ACHN (cell line): ENCODE measurements at places on chromosomes 4 and X.
A peak's percentile ranks its signal among the peaks of the same experiment; 100 is the strongest.

DNA sequence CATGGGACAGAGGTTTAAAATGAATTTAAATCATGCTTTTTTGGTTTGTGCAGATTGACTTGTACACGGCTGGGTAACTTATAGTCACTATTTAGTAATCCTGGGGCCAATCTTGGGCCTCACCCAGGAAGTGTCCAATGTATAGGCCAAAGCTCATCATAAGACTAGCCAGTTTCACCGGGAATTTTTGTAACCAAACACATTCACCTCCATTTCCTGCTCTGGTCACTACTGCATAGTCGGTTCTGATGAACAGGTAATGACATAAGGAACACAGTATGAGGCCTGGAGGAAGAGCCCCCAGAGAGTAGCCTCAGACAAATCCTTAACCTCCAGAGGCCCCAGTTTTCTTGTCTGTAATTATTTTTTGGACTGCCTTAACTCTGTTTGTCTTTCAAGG is 81.9 kb downstream of the HPRT1 start:
- no peak for DNase-seq

DNA sequence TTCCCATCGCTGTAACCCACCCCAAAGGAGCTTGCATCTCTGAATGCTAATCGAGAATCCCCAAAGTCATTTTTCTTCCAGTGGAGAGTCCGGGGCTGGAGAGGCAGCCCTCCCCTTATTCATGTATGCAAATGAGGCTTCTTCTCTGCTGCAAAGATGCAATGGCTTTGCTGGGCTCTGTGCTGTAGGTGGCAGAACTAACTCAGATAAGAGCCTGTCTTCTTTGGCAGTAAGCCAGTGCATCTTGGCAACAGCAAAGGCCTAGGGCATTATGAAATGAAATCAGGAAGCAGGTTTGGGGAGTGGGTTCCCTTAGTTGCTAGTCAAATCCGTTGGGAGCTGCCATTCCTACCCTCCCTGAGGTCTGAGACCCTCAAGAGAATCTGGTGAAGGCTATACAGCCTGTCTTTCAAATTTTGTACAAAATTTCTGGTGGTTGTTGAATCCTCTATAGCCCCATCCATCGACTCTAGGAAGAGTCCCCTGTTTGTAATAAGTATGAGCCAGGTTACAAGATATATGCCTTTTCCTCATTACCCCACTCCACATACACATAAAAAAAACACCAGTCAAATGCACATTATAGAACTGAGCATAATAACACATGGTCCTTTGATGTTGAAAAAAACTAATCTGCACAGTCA is 290.6 kb upstream of the TAPT1 start:
- no peak for DNase-seq

- DNase-seq = peak; percentile 40
Measured at GRCh38 chrX:149830192-149830873, 48.6 kb downstream of the MAGEA9 start.

GRCh38 chr4:184688447-184688846 is 38.9 kb downstream of the PRIMPOL start:
- DNase-seq = peak; percentile 83

DNA sequence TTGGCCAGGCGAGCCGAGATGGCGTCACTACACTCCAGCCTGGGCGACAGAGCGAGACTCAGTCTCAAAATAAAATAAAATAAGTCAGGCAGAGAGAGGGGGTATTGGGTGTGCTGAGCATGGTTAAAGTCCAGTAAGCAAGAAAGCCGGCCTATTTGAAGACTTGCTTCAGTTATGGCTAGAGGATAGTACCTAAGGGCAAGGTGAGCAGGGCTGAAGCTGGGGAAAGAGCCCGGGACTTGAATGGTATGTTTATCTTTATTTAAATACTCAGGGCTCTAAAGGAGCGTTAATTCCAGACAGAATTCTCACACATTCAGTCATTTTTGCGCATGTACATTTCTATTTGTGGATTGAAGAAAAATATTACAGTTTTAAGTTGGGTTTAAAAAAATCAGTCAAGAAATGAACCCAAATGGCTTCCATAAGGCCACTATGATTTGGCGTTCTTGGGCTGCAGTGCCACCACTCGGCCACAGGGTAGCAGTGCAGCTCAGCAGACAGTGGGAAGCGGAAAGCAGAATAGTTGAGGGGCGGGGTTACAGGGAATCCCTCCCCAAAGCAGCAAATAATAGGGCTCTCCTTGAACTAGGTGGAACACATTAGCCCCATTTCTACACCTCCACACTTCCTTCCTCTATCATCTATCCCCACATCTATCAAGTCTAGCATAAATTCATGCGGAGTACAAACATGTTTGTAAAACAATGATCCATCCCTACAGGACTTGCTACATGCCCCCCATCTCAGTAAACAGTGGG is 37.2 kb upstream of the SH3D19 start:
- DNase-seq = peak; percentile 85

DNA sequence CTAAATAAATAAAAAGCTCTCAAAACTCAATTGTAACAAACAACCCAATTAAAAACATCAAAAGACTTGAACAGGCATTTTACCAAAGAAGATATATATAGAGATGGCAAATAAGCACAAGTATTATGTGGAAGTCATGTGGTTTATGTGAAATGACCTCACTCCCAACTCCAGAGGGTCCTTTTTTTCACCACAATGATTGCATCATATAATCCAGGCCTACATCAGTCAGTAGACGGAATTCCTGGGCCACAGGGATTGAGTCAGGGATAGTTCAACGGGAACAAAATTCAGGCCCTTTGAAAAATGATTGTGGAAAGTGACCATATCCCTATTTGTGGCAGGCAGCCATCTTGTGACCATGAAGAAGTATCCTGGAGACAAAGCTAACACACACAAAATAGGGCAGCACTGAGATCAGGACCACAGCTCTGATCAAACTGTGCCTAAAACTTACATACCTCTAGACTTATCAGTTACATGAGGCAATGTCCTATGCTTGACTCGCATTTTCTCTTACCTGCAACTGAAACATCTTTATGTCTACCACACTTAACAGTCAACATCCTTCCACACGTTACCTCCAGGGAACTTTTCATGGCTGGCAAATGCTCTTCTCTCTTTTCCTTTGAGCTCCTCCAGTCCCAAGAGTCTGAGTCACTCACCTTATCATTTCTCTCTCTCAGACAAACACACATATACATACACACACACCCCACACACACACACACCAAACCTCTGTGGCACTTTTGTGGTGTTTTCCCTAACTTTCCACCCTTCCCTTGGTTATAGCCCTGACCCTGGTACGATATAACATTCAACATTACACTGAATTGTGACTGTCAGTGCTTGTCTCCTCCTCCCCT is 113.5 kb downstream of the PHF8 start:
- no peak for DNase-seq

- no peak for DNase-seq
Measured at GRCh38 chrX:57172544-57172943, 35.3 kb upstream of the SPIN2A start.

- no peak for DNase-seq
Measured at GRCh38 chr4:177427192-177427591, 15.0 kb downstream of the AGA start.

DNA sequence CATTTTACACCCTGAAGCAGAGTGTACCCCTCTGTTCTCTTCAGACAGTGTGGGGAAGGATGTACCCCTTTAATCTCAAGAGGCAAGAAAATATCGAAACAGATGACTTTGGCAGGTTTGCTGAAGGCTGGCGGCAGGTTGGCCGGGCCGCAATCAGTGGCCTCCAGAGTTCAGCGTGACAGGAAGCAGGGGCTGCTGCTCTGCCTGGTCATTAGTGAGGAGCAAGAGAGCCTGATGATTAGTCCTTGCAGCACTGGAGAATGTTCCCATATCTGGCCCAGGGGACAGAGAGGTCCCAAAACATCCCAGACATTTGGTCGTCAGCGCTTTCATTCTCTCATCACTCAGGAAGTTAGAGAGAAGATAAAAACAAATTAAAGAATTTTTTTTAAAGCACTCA is 352.8 kb downstream of the SPRY1 start:
- no peak for DNase-seq

GRCh38 chr4:85457752-85458467 is 17.0 kb upstream of the ARHGAP24 start:
- DNase-seq = no peak

DNA sequence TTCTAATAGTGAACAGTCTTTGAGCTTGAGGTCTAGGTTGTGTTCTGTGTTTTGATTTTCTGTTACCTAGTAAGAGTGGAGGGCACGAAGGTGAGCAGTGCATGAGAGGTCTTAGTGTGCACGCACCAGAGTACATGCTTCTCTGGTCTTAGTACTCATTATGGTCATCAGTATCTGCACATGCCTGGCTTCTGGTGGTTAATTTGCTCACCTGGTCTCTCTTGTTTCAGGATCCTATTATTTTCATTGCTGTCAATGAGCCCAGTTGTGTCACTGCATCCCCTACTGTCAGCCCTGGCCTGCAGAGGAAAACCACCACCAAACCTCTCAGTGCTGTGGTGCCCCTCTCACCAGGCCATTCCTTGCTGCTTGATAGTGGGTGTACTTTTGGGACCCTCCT is 54.8 kb downstream of the NSUN7 start:
- DNase-seq = no peak

DNA sequence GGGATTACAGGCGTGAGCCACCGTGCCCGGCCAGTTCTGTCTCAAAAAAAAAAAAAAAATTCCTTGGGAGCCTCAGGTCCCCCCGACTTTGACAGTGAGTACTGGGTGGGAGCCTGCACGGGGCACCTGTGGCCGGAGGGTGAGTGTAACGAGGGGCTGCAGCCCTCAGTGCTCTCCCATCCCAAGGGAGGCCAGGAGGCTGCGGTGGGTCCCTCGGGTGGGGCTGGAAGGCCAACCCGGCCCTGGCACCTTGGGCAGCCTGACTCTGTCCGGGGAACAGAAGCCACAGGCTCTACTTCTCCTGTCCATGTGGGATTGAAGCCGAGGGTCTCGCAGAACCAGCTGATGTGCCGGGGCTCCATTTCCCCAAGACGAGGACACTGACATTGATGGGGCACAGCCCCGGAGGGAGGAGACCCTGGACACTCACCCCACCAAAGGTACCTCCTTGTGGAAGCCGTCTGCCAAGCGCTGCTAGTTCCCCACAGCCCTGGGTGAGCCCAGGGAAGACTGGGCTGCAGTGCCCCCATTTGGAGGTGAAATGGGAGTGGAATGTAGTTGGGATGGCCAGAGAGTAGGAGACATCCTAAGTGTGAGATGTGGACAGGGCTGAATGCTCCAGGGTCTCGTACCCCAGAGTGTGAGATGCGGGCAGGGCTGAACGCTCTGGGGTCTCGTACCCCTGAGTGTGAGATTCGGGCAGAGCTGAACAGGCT is 2.3 kb upstream of the SLC26A1 start:
- no peak for DNase-seq

- no peak for DNase-seq
Measured at GRCh38 chr4:47747846-47748494, 89.9 kb downstream of the CORIN start.

DNA sequence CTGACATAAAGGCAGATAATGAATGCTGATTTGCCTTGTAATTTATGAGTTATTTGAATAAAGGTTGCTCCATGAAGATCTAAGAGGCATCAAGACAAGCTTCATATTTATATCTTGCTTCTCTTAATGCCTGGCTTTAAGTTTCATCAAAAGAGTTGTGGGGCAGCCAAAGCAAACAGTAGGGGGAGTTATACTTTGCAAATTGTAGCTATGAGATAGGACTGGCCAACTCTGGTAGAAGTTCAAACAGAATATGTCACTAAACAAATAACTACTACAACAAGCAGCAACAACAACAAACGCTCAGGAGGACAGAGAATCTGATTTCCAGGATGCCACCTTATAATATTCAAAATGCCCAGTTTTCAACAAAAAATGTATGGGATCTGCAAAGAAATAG is 69.1 kb upstream of the PLAC1 start:
- no peak for DNase-seq

- no peak for DNase-seq
Measured at GRCh38 chrX:22430701-22431100, 158.0 kb downstream of the CBLL2 start.

DNA sequence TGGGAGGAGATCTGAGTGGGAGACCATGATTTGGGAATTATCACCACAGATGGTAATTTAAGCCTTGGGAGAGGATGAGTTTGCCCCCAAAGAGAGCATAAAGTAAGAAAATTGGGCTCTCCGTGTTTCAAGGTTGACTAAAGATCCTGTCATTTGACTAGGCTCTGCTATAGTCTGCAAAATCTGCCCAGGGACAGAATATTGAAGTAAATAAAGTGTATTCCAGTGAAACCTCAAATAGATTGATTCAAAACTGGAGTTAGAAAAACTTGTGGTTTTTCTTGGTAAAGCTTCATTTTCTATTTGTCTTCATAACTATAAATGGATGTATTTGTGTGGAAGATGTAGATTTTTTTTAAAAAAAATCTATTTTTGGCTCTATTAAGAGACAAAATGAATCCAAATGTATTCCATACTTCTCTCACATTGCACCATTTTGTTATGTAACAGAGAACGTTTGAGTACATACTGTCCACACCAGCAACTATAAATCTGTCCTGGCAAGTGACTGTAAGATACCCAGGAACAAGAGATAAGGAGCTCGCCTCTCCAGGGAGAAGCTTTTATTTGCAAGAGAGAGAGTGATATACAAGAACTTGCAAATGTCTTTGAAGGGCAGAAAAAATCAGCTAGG is 170.2 kb downstream of the CBR4 start:
- no peak for DNase-seq

DNA sequence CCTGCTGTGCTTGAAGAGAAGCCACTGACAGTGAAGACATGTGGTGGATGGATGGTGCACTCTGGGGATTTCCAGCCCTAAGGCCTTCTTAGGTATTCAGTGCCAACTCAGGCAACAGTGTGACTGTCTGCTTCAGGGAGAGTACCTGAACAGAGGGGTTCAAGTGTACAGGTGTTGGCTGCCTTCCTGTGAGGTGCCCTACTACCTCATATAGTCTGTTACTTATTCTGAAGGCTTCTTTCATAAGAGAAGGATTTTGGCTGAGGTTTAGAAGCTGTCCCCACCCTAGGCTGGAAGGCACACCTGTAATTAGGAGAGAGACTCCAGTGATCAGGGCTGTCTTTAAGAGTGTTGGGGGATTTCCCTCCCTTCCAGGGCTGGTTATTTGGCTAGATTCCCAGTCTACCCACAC is 1.8 kb downstream of the FTHL17 start:
- DNase-seq = no peak

- no peak for DNase-seq
Measured at GRCh38 chrX:123223859-123224258, 39.8 kb downstream of the GRIA3 start.

DNA sequence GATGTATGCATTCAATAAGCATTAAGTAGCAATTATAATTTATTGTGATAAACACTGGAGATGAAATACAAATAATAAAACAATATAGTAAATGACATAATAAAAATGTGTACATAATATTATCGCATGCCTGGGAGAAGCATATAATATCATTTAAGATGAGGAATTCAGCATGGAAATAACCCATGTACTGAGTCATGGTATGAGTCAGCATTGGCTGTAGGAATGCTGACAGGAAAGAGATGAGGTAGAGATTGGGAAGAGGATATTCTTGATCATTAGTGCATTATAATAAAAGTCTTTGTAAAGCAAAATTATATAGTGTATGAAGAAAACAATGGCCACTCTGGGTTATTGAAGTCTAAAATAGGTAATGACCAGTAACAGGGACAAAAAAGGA is 82.8 kb downstream of the MAGEB10 start:
- DNase-seq = peak; percentile 48

GRCh38 chrX:112849016-112849415 is 8.4 kb upstream of the AMOT start:
- no peak for DNase-seq
